Esophagus mucosa (tissue), 1 donor: ENCODE measurements at places on chromosomes 2 and 18. TPM values are rescaled to one million over a fixed set of nuclear protein-coding genes. Genes with fewer than 3 reads are reported as not detected.

GRCh38 chr18:79322441-79322840 lies 73.3 kb upstream of the NFATC1 start:
- ATAC-seq: no peak

The KYNU gene
- 33.6 TPM for total RNA-seq

DNA sequence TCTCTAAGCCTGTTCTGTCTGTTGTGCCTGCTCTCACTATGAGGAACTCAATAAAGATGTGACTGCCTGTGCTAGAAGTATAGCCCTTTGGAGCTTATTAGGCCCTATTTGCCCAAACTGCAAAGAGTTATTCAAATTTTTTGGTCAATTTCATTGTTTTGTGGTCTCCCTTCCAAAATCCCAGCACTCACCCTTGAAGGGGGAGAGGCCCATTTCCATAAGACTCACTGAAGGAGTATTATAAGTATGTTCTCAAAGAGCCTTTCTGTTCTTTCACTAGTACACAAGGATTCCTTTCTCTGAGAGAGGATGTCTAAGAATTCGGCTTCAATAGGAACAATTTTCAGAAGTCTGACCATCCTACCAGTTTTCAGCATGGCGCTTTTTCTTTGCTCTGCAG lies 641.9 kb upstream of the REG3G start:
- no peak for ATAC-seq

- no peak for ATAC-seq
Measured at GRCh38 chr2:227578642-227579041, 20.1 kb upstream of the SCYGR2 start.

The C2orf92 gene
- 1.7 TPM for total RNA-seq

DNA sequence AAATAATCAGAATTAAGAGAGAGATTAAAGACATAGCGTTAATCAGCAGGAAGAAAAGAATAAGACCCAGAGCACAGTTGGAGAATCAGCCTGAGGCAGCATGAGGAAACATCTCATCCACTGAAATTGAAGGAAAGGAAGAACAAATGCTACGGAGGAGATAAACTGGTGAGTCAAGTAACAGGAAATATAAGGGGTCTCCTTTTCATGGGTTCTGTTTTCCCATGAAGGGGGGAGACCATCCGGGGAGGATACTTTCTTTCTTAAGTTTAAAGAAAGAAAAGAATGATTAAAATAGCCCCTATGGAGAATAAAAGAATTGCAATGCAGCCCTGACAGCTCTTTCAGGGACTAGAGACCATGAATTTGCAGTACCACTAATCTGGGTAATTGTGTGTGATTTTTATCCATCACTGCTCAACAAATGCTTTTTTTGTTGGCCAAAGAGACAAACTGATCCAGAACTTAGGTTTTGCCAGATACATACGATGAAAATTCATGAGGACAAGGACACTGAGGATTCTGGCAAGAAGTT lies 17.7 kb downstream of the ROCK2 start:
- no peak for ATAC-seq

The UGGT1 gene
- 33.5 TPM for total RNA-seq

GRCh38 chr18:770583-770961 lies 41.5 kb downstream of the YES1 start:
- no peak for ATAC-seq

- ATAC-seq: no peak
Measured at GRCh38 chr2:162838136-162838497, 450 bp downstream of the KCNH7 start.

GRCh38 chr2:236618370-236618769 lies 48.7 kb downstream of the ACKR3 start:
- ATAC-seq: no peak

- ATAC-seq: no peak
Measured at GRCh38 chr2:136019306-136019705, 33.9 kb upstream of the DARS1 start.

DNA sequence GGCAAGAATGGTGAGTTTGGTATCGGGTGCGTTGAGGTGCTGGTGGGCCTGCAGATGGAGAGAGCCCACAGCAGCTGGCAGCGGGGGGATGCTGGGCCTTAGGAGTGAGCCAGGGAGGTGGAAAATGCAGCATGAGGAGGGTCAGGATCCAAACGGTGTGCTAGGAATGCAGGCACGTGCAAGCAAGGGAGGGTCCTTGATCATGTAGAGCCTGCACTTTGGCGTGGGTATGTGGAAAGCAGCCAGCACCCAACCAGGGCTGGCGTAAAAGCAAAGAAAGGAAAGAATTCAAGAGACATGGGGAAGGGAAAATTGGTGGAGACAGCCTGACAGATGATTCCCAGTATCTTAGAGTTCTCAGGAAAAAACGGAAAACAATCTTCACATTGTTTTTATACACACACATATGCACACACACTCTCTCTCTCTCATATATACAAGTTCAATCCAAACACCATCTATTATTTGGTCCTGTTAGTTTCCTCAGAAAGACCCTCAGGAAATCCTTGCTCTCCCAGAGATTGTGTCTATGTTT lies 46.3 kb downstream of the LTBP1 start:
- no peak for ATAC-seq

The NOL4 gene
- not detected for total RNA-seq

- ATAC-seq: no peak
Measured at GRCh38 chr18:33744032-33744697, 166.1 kb downstream of the ASXL3 start.

DNA sequence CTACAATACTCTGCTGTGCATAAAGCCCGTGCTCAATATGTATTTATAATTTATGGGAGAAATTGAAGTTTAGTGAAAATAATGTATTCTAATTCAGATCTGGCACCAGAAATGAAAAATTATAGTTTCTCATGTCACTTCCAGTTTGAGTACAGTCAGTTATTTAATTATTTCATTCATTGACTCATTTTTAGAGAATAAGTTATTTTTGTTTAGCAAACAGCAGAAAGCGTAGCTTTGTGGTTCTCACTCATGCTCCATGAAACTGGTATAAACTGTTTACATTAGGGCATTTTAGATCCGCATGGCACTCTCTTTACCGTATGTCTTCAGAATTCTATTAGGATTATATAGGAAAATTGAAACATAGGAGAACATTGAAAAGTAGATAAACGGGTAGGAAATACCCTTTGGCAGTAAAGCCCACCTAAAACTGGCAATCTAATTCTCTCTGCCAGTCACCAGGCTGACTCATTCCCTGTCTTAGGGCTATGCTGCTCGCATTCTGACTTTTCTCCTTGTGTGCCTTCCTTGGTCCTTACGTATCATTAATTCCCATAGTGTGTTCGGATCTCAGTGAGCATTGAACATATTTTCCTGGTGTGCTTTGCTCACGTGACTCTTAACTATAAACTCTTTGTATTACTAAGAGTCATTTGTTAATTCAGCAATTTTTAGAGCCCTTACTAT lies 106.0 kb downstream of the ZNF236 start:
- ATAC-seq: no peak

GRCh38 chr2:65055422-65056214 lies 598 bp upstream of the CEP68 start:
- peak; percentile 29 for ATAC-seq

GRCh38 chr2:121498731-121499130 lies 31.9 kb upstream of the RNU4ATAC start:
- no peak for ATAC-seq

DNA sequence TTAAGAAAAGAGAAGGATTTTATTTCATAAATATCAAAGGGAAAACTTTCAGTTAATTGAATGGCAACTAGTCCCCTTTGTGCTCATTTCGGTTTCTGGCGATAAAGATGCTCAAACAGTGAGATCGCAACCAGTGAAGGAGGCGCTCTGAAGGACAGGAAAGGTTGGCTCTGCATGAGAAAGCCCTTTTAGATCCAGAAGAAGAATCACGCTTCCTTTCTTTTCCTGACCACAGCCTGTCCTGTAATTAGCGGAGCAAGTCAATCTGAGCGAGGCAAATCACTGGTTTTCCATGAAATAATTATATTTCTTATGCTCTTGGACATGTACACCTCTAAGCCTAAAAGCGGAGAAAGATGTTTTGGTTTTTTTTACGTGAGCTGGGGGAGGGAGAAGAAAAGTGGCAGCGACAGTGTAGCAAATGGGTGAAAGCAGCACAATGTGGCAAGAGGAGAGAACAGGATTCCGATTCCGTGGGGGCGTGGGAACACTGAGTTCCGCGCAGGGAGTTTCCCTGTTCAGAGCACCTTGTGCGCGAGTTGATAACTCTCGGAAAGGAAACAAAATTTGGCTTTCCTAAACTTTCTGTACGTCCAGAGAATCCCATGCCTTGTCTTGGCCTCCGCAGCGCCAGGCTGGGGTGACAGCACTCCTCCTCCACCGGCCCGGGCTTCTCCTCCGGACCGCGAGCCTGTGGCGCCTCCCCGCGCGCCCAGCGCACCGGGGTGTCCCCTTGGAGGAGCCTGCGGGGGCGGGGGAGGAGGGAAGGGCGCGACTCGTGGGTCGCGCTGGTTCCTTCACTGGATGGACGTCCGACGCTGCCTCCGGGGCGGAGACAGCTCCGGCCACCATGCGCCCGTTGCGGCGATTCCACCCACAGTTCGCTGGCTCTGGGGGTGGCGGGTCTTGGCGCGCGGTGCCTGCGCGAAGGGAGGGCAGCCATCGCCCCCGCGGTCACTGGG lies 620 bp upstream of the SLC9A2 start:
- ATAC-seq: no peak

DNA sequence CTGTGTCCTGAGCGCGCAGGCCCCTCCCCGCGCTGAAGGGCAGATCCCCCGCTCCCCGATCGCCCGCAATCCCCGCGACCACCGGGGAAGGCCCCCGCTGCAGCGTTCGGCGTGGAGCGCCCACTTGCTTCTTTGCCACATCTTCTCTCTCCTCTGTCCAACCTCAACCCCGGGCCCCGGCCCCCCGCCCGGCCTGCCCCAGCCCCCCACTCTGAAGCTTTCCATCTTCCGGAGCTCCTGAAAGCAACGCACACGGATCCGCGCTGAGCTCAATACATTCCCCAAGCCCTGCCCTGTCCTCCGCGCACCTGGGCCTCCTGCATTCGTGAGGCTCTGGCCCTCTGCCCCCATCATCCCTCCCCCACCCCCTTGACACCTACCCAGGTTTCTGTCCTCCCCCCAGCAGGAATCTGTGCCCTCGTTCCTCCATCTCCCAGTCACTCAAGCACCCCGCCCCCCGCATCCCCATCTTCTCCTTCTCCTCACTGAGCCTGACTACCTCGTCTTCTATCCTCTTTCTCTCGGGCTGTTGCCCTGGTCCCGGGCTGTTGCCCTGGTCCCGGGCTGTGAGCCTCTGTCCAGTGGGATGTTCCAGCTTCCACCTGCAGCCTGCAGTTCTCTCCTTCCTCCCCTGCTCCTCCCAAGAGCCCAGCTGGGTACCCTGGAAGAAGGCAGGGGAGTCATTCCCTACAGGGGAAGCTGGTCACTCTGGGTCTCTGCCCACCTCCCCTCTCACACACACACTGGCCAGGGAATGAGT lies 7.8 kb downstream of the SPEG start:
- no peak for ATAC-seq

The MOB1A gene
- total RNA-seq: 81.3 TPM

- no peak for ATAC-seq
Measured at GRCh38 chr2:69224512-69224837, 162.6 kb downstream of the GFPT1 start.

DNA sequence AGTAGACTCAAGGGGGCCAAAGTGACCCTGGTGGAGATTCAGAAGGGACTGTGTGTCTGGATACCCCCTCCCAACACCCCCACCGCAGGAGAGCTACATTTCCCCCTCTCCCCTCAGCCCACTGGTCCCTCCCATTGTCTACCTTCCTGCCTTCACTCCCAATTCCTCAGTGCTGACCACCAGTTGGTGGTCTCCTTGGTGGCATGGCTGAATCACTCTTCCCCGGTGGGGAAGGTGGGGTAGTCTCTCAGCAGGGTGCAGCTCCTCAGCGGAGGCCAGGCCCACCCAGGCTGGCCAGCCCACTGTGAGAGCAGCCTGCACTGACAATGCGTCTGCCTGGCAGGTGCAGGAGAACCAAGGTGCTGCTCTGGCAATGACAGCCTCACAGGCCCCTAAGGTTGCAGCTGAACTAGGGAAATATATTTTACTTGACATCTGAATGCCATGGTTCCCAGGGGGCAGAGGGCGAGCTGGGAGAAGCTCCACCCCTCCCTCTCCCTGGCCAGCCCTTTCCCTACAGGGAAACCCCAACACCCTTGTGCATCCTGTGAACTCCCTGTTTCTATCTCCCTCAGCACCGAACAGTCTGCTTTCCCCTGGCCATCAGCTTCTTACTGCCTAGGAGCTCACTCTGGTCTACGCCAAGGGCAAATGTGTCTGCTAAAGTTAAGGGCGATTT lies 62.6 kb upstream of the PAX8 start:
- ATAC-seq: no peak

DNA sequence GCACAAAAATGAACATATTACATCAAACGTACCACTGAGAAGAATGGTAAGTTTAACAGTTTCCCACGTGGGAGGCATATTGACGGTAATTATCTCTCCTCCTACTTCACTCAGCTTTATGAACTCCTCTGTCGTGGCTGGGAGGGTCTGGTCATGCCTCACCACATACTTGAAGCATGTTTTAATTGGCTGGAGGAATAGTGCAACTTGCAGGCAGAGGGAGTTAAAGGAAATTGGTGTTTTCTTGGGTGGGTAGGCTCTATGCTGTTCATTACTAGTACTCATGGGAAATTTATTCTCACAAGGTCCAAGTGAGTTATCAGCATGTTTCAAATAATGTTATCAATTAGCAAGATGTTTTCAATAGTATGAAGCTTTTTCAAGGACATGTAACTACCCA lies 767.0 kb downstream of the PLCL1 start:
- ATAC-seq: no peak

The SERPINB4 gene
- 418 TPM for total RNA-seq

The GPR35 gene
- 0.24 TPM for total RNA-seq

The LYG1 gene
- 0.20 TPM for total RNA-seq

The LRP2 gene
- not detected for total RNA-seq

DNA sequence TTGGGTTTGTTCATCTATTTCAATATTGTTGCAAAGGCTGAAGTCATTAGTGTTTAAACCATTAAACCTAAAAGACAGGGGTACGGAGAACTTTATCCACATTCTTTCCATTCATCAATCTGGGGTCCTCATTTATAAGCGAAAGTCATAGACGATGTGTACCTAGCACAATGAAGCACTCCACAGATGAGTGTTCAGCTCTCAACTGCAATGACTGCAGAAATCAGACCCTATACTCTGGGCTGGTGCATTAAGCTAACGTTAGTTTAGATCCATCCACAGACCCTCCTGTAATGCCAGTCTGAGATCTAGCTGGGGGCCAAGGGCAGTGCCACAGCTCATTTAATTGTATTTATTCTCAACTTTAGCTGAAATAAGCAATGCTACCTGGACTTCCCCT lies 155.2 kb downstream of the AFF3 start:
- no peak for ATAC-seq

DNA sequence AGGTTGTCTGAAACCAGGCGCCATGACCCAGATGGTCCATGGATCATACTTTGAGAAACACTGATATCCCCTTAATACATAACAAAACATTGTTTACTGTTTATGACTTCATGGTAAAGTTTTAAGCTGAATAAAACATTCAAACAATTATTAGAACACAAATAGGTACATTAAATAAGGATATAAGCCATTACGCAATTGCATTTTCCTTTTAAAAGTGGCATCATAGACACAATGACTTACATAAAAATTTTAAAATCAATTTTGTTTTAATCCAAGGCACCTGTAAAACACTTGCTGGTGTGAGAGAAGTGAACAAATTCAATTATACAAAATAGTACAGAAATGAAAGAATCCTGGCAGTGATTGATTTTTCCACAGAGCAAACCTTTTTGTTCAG lies 10.2 kb upstream of the CPLX4 start:
- ATAC-seq: no peak

The NCKAP5 gene
- 8.9 TPM for total RNA-seq
